Ovary (tissue), 10 donors: ENCODE measurements at places on chromosomes 11 and 22.

DNA sequence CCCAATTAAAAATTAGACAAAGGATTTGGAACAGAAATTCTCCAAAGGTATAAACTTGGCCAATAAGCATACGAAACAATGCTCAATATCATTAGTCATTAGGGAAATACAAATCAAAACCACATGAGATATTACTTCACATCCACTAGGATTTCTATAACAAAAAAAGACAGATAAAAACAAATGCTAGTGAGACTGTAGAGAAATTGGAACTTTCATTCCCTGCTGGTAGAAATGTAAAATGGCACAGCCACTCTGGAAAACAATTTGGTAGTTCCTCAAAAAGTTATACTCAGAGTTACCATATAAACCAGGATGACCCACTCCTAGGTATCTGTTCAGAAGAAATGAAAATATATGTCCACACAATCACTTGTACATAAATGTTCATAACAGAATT is 71.6 kb downstream of the RPL27A start:
- no peak for DNase-seq

GRCh38 chr11:73322382-73323306 is 14.6 kb downstream of the ARHGEF17 start:
- peak; percentile 49 for DNase-seq

DNA sequence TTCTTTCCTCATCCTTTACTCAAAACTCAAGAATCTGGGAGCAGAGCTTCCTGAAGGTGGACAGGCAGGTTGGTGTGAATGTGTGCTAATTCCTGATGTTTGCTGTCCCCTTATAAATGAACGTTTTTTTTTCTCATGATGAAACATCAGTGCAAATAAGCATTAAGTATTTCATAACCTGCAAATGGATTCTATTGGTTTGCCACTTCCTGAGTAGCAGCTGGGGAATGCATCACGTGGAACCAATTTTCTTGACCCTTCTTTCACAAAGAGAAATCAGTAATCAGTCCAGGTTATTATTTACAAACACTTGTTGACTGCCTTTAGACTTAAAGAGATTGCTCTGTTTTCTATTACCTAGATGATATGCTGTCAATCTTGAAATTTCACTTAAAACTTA is 40.1 kb upstream of the SCN3B start:
- no peak for DNase-seq

GRCh38 chr11:5807580-5807979 is 1.1 kb upstream of the OR52N2 start:
- no peak for DNase-seq

DNA sequence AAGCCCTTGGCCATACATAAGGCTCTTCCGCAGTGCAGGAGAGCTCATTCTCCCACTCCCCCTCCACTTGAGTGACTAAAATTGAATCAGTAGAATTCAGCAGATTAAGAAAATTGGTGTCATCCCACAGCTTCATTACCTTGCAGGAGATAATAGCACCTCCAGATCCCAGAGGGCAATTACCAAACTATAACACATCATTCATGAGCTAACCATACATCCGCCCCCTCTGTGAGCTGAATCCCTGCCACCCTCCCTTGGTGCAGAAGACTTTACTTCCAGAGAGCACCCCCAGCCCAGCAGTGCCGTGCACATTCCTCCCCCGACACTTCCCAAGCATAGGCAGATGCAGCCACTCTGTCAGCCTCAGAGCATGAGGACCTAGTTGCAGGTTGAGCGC is 496.5 kb upstream of the B3GAT1 start:
- DNase-seq = no peak

DNA sequence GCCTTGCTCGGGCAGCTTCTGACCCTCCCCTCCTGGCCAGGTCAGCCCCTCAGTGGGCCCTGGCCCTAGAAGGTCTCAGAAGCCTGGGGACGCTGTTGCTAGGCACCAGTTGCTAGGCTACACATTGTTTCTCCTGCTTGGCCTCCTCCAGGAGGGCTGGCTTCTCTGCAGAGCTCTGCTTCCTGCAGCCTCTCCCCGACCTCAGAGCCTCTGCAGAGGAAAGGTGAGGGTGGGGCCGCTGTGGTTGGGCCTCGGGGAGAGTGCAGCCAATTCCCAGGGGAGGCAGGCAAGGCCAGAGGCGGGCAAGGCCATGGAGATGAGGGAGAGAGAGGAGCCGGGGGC is 27.6 kb upstream of the LRRC10B start:
- no peak for DNase-seq

DNA sequence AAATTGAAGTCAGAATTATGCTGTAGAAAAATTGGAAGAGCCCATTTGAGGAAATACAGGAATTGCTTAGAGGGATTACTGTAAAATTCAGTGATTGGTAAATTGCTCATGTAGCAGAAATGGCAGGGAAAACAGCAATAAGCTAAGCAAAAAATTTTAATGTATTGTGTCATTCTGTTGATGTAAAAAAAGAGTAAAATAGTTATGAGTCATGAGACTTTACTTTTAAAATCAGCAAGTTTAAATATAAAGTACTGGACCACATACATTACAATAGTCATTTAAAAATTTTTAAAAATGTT is 10.4 kb downstream of the PDHX start:
- DNase-seq = no peak

GRCh38 chr11:74839971-74840370 is 91.3 kb downstream of the RNF169 start:
- no peak for DNase-seq

- DNase-seq = no peak
Observed at GRCh38 chr22:29702000-29702930, 17.5 kb upstream of the CABP7 start.

- DNase-seq = no peak
Observed at GRCh38 chr11:133582326-133582725, 50.0 kb upstream of the OPCML start.

GRCh38 chr11:119706887-119707286 is 22.1 kb downstream of the NECTIN1 start:
- DNase-seq = no peak

DNA sequence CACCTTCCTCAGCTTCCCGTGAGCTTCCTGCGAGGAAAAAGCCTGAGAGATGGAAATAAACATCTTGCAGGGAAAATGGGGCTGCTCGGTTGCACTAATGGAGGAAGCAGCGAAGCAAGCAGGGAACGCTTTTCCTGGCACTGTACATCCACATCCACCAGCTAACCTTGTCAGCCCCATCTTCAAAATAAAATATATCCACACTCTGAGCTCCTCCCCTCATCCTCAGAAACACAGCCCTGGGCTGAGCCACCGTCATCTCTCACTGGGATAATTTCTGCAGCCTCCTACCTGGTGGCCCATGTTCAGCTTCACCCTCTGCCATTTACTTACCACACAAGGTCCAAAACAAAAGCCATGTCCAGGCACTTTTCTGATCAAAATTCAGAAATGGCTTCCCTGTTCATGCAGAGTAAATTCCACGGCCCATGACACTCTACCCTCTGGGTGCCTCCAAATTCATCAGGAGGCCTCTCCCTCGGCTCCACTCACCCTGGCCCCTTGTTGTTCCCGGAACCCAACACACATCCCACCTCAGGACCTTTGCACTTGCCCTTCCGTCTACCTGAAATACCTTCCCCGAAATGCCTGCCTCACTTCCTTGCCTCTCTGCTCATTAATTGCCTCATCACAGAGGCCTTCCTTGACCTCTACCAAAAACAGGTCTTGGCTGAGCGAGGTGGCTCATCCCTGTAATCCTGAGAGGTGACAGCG is 13.0 kb downstream of the C11orf86 start:
- no peak for DNase-seq

- DNase-seq = no peak
Observed at GRCh38 chr11:123384116-123384515, 46.0 kb upstream of the GRAMD1B start.

- peak; percentile 24 for DNase-seq
Observed at GRCh38 chr22:43847376-43848289, 14.7 kb downstream of the SULT4A1 start.

GRCh38 chr11:124339396-124340141 is 19.6 kb upstream of the OR8D2 start:
- no peak for DNase-seq

DNA sequence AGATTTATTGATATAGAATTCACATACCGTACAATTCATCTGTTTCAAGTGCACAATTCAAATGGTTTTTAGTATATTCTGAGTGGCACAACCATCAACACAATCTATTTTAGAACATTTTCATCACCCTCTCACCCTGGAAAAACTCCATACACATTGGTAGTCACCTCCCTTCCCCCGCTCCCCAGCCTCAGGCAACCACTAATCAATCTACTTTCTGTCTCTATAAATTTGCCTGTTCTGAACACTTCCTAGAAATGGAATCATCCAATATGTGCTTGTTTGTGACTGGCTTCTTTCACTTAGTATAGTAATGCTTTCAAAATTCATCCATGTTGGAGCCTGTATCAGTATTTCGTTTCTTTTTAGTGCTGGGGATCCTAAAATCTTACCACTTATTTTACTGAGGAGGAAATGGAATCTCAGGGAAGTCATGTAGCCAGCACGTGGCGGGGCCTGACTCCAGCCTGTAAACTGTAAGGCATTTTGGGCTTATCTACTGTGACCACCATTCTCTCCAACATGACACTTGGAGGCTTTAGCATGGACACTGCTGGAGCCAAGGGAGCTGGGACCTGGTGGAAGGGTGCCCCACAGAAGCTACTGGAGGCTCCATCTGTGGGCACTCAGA is 905 bp upstream of the UCP3 start:
- DNase-seq = no peak

DNA sequence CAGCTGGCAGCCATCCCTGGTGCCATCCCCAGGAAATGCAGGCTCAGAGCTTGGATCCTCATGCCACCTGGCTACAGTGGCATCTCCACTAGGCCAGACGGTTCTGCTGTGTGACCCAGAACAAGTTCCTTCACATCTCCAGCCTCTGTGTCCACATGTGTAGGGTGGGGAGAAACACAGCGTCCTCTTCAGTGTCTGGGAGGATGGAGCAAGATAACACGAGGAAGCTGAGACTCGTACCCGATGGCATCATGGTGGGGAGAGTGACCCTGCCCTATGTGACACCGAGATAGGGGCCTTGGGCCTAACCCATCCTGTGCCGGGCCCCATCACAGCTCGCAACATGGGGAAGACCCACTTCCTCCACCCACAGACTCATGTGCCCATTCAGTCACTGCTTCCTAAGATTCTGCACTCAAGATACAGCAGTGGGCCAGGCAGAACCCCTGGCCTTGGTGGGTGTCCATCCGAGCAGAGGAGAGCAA is 78.5 kb downstream of the MORC2 start:
- DNase-seq = no peak

DNA sequence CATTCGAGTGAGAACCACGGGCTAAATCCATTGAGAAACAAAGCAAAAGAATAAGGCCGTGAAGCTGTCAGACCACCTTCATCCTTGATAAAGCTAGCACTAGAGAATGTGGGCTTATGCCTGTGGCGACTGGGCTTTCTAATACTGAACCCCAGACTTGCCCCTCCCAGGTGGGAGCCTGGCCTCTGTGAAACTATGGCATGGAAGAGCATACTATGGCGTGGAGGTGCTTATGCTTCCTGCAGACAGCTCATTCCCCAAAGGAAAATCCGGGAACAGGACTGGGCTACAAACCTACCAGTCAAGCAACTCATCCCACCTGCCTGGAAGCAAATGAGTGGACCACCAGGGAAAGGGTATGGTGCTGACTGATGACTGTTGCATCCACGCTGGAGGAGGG is 92.4 kb downstream of the ZC3H12C start:
- DNase-seq = no peak

GRCh38 chr11:11510939-11511338 is 110.9 kb downstream of the GALNT18 start:
- DNase-seq = no peak

DNA sequence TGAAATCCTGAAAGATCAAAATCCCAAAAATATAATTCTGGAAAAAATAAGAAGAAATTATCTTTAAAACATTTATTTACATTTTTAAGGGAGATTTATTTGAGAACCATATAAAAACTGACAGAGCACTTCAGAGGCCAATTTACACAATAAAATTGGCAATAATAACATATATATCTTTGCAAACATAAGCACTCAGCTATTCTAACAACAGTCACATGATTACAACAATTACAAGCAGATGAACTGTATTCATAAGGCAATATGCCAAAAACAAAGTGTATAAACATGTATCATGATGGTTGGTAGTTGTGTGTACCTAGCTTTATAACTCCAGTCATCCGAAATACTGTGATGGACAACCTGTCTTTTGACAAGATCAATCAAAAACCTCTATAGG is 17.7 kb upstream of the RASSF10 start:
- no peak for DNase-seq

DNA sequence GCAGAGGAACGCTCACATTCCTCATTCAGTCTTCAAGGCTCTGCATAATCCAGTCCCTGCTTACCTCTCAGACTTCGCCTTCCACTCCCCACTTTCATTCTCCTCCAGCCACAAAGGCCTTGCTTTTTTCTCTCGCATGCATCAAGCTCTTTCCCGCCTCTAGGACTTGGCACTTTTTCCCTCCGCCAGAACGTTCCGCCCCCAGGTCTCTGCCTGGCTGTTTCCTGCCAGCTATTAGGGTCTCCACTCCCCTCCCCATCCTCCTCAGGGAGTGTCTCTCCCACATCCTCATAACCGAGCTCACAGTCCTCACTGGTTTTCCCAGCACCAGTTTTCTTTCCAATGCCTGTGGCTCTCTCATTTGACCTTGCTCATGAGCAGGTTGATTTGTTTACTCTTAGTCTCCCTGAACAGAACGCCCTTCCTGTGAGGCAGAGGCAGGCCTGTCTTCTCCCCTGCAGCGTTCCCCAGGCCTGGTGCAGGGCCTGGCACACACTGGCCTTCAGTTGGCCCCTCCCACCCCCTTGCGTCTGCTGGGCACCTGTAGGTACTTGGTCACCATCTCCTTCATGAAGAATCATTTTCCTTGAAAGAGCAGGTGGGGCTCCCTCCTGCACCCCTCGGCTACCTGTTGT is 75.2 kb downstream of the RTL6 start:
- DNase-seq = no peak

DNA sequence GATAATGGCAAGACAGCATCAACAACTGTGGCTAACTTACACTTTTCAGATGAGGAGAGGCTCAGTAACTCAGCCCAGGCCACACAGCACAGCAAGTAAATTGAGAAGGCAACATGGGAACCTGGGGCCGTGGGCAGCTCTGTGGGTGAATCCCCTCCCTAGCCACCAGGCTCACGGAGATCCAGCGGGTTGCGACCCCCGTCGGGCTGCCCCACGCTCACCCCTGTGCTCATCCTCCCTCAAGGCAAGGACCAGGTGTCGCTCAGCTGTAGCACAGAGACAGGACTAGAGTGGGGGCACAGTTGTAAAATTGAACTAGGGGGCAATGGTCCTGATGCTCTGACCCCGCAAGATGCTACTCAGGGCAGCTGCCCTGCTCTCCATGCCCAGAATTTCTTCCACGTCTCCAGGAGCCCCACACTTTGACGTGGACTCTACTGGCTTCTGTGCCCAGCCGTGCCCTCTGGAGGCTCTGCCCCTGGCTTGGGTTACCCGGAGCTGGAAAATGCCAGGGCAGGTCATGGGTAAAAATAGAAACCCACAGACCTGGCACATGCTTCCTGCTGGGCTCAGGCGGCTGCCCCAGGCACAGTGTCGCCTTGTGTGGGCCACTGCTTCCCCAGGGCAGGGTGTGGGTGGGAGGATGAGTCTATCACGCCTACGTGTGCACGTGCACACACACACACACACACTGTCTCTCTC is 9.0 kb downstream of the TUBA8 start:
- no peak for DNase-seq

- DNase-seq = no peak
Observed at GRCh38 chr11:56911312-56911711, 77.4 kb upstream of the OR5AK2 start.

GRCh38 chr22:40328546-40329456 is 17.5 kb upstream of the ADSL start:
- no peak for DNase-seq

GRCh38 chr11:3885855-3886254 is 30.4 kb downstream of the STIM1 start:
- no peak for DNase-seq

GRCh38 chr11:10796191-10796590 is 12.5 kb downstream of the EIF4G2 start:
- no peak for DNase-seq
